ENCODE measurements at places on chromosomes 2 and 18.

DNA sequence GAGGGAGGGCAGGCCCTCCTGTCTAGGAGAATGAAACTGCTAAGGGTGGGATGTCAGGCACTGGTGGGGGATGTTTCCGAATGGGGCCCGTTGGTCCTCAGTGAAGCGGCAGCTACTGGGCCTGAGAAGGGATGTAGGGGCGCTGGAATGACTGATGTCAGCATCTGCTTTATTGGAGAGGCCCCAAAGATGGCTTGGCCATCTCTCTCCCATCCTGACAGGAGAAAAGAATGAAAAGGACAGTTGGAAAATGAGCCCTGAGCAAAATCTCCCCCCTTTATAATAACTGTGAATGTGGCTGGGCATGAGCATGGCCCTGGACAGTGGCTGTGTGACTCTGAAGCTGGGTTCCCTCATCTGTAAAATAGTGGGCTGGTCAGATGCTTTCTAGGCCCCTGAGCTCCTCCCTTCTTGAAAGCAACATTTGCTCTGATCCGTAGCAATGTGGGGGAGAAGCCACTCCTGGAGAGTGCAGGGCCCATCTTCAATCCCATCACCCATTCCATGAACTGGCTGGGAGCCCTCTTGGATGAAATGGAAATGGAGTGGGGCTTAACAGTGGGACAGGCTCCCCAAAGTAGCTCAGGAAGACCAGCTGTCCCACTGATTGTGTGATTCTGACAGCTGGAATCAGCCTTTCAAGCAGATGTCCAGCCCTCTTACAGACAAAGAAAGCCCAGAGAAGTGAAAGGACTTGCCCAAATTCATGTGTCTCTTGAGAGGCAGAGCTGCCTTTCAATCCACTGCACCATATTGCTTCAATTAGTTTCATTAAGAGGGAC lies 232.7 kb upstream of the SMAD2 start:
- DNase-seq: no peak

DNA sequence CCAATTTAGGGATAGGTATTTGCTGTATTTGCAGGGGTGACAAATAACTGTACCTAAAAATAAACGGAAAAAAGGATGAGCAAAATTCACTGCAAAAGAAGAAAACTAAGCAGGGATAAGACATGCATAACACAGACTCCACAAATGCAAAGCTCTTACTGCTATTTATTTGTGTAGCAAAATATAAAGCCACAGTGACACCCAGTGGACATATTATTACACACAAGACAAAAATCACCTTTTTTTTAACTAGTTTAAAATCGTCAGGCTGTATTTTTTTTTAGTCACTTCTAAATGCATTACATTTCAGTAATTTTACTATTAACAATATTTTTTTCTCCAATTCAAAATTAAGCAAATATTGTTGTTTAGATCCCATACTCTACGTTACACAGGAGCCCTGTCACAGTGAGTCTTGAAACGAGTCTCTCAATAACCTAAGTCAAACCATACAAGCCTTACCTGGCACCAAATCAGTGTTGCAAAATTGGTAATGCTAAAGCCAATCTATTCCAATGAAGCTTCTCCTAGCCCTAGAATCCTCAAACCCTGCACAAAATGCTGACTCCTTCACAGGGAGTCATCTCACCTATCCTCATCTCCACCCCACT lies 23.7 kb downstream of the METTL4 start:
- DNase-seq: peak; percentile 73

GRCh38 chr18:35075132-35075531 lies 33.9 kb downstream of the MAPRE2 start:
- no peak for DNase-seq

GRCh38 chr18:55485666-55486065 lies 102.3 kb downstream of the TCF4 start:
- peak; percentile 87 for DNase-seq

DNA sequence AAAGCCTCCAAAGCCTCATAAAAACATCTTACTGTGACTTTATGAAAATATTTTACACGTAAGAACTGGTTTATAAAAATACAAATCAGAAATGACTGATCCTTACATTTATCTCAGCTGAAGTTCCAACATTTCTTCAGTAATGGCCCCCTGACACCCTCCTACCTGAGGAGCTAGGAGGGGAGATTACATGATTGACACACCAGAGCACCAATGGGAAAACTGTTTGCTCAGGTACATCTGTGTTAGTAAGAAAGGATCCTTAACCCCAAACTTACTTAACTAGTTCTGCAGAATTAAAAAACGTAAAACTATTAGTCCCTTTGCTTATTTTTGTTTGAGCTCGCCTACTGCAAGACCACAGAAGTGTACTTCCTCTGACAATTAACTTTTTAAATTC lies 27.0 kb downstream of the ENOSF1 start:
- no peak for DNase-seq

- peak; percentile 10 for DNase-seq
These were observed 201.6 kb downstream of the IKZF2 start for GRCh38 chr2:212949786-212950185.

- DNase-seq: no peak
These were observed 118.3 kb downstream of the FMNL2 start for GRCh38 chr2:152453129-152453911.

DNA sequence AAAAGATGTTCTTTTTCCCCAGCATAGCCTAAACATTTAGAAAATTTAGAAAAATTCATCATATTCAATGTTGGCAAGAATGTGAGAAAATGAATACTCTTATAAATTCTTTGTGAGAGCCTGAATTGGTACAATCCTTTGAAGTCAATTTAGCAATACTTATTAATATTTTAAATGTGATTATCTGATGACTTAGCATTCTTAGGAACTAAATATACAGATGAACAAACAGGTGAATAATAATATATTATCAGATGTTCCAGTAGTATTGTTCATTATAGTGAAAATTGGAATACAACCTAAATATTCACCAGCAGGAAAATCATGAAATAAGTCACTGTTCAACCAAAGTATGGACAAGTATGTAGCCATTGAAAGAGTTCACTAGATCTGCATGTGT lies 55.5 kb upstream of the MEIS1 start:
- DNase-seq: no peak

- DNase-seq: no peak
These were observed 41.5 kb upstream of the TMEM131 start for GRCh38 chr2:98037206-98037605.

GRCh38 chr2:42092084-42092996 lies 44.5 kb downstream of the PKDCC start:
- DNase-seq: no peak

DNA sequence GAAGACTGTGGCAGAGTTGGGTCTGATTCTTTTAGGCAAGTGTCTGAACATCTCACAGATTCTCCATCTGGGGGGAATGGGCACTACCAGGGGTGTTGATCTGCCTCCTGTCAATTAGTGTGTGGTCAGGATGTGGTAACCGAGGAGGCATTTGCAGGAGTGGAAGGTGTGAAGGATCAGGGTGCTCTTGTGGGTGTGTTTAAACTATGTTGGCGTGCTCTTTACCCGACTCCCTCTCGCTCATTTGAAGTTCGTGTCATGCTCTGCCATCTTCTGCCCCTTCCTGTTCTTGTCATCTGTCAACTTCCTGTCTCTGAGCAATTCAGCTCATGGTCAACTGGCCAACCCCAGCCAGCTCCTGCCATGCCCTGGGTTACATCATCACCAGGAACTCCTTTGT lies 107.9 kb downstream of the RTN4 start:
- DNase-seq: no peak

DNA sequence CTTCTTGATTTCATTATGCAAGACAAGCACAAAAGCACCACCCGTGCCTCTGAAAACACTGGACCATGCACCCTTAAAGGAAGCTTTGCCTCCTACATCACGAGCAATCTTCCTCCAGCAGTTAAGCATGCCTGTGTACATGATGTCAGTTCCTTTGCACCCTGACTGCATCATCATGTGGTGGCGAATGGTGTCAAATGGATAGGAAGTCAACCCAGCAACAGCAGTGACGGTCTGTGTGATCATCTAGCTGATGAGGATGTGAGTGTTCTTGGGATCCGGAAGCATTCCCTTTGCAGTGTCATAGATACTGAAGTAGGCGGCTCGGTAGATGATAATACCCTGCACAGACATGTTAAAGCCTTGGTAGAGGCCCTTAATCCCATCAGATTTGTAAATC lies 240.7 kb upstream of the FAM98A start:
- no peak for DNase-seq

- no peak for DNase-seq
These were observed 8.3 kb upstream of the TNS1 start for GRCh38 chr2:218010984-218011652.

- peak; percentile 56 for DNase-seq
These were observed 55.4 kb upstream of the COL5A2 start for GRCh38 chr2:189234991-189235390.

DNA sequence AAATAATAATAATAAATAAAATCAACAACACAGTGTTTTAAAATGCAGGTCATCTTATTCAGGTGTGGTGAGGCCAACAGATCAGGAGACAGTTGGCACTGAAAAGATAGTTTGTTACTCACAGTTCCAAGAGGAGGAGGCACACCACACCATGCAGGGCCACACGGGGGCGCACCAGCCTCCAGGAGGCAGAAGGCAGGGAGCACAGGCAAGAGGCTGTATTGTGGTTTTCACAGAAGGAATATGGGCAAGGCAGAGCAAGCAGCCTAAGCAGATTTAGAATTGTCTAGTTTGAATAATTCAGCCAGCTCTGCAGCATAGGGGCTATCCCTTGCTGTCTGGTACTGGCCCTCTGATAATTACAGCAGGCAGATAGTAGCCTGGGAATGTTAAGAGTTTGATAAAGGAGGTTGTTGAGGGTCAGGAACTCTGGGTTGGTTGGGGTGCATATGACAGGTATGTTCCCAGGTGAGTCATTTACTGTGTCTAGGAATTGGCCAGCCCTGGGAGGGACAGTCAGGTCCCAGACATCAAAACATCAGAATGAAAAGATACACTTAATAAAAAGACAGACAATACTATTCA lies 31.3 kb downstream of the KIAA2012 start:
- peak; percentile 77 for DNase-seq

DNA sequence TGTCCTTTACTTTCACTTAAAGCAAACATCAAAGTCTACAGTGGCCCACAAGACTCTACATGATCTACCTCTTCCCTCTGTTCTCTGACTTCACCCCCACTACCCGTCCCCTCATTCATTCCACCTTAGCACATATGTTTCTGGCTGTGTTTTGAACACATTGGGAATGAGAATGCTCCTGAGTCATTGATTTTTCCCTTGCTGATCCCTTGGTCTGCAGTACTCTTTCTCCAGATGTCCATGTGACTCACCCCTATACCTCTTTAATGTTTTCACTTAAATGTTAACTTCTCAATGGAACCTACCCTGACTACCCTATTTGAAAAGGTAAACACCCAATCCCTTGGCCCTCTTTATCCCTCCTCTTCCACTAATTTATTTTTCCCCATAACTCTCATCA lies 30.7 kb upstream of the FRZB start:
- peak; percentile 70 for DNase-seq

- DNase-seq: no peak
These were observed 24.7 kb downstream of the BABAM2 start for GRCh38 chr2:27915191-27915590.

GRCh38 chr2:227527351-227527750 lies 55.4 kb downstream of the AGFG1 start:
- no peak for DNase-seq

- no peak for DNase-seq
These were observed 39.6 kb downstream of the KCTD18 start for GRCh38 chr2:200470230-200470629.

DNA sequence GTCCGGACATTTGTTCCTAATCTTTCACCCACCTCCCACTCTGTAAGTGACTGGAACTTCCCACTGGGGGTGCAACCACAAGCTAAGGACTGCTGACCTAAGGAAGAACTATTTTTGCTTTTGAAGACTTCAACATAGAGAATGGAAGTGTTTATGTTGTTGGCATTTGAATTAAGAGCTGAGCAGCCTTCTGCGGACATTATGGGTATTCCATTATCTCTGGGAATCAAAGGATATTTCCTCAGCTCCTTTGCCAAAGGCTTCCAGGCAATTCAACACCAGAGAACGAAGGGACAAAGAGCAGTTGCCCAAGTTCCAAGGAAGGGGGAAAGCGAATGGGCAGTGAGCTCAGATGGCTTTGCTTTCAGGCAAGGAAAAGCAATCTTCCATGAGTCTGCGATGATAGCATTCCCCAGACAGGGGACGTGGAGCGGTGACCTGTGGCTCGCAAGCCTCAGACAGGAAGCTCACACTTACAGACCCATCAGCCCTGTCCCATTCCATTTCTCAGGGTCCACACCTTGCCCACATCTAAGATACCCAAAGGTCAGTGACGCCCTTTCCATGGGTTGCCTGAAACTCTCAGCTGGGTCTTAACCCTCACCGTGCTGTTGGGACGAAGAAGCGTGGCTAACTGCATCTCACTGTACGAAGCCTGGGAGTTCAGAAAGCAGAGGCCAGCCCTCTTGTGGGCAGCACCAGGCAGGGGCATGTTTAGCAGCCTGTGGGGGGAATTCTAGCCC lies 116.8 kb downstream of the COPS8 start:
- no peak for DNase-seq

- peak; percentile 11 for DNase-seq
These were observed 44.7 kb downstream of the WIPF1 start for GRCh38 chr2:174552880-174553279.

GRCh38 chr2:235542733-235543127 lies 48.9 kb downstream of the AGAP1 start:
- no peak for DNase-seq

GRCh38 chr2:221596192-221596591 lies 24.1 kb upstream of the EPHA4 start:
- peak; percentile 92 for DNase-seq

DNA sequence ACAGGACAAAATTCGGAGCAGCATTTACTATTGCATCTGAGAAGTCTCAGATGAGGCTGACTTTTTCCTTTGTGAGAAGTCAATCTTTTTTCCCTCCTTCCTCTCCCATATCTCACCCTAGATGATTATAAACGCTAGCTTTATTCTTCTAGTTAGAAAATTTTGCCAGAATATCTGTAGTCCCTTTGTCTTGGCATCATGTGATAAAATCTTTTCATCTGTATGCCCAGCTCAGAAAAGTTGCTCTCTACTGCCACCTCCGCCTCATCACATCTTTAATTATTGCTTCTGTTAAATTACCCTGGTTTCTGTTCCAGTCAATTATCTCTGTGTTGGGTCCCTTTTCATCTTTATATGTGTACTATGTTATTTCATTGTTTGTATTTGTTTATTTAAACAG lies 210.8 kb upstream of the SLC35G4 start:
- peak; percentile 4 for DNase-seq

GRCh38 chr18:21361307-21361880 lies 119.4 kb downstream of the GREB1L start:
- peak; percentile 9 for DNase-seq

GRCh38 chr2:234134496-234134895 lies 84.0 kb downstream of the SPP2 start:
- no peak for DNase-seq

- DNase-seq: peak; percentile 8
These were observed 885.6 kb upstream of the VRK2 start for GRCh38 chr2:57160976-57161375.

GRCh38 chr2:113784823-113785744 lies 28.6 kb upstream of the SLC35F5 start:
- DNase-seq: peak; percentile 17

GRCh38 chr2:197994751-197995150 lies 190.4 kb downstream of the PLCL1 start:
- no peak for DNase-seq

- DNase-seq: no peak
These were observed 148.2 kb downstream of the GLI2 start for GRCh38 chr2:120883607-120884440.

All from GM23248 (cell line).